ENCODE measurements at places on chromosomes 2 and 18. TPM values are rescaled to one million over a fixed set of nuclear protein-coding genes. Genes with fewer than 3 reads are reported as not detected.
A peak's percentile ranks its signal among the peaks of the same experiment; 100 is the strongest.

LIMS4 gene
- 10.2 TPM for total RNA-seq

TSHZ1 gene
- 15.6 TPM for total RNA-seq

UPP2 gene
- 0.14 TPM for total RNA-seq

MOGAT1 gene
- total RNA-seq: not detected

RNF144A gene
- total RNA-seq: 88.9 TPM

CCDC102B gene
- 12.4 TPM for total RNA-seq

CPO gene
- total RNA-seq: 0.57 TPM

GRCh38 chr2:167764772-167765341 is 482.5 kb downstream of the STK39 start:
- no peaks in the 10 kb centered on the region for H3K27me3 ChIP-seq
- H3K36me3 ChIP-seq: no peaks in the 10 kb centered on the region
- no peak for DNase-seq
- no peaks in the 10 kb centered on the region for H3K4me1 ChIP-seq

GRCh38 chr2:216727346-216728122 is 32.2 kb upstream of the IGFBP5 start:
- no peaks in the 10 kb centered on the region for H3K4me1 ChIP-seq
- DNase-seq: no peak
- H3K27me3 ChIP-seq: no peaks in the 10 kb centered on the region
- no peak overlapping the region for H3K27ac ChIP-seq
- H3K36me3 ChIP-seq: no peaks in the 10 kb centered on the region

DNA sequence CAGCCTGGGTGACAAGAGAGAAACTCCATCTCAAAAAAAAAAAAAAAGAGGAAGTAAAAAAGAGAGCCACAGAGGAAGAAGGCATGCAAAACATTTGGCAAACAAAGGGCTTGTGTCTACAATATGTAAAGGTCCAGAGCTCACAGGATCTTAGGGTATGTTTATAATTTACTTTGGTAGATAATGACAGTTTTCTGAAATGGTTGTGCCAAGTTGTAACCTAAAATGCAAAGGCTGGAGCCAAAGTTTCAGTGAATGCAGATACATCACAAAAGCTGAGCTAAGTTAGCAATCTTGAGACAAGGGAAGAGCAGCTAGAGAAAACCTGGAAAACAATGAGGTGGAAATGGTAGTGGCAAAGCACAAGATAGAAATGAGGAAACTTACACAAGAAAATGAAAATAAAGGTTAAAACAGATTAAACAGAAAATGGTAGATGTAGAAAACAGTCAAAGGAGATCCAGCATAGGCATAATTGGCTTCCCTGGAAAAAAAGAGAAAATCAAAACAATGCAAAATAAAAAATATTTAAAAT is 77.5 kb upstream of the HK2 start:
- H3K27me3 ChIP-seq: no peaks in the 10 kb centered on the region
- H3K4me1 ChIP-seq: no peaks in the 10 kb centered on the region
- H3K36me3 ChIP-seq: no peaks in the 10 kb centered on the region
- no peak overlapping the region for H3K4me3 ChIP-seq

GRCh38 chr2:55896633-55897032 is 26.9 kb downstream of the EFEMP1 start:
- no peak for DNase-seq
- no peak overlapping the region for H3K4me3 ChIP-seq
- no peaks in the 10 kb centered on the region for H3K36me3 ChIP-seq

GRCh38 chr2:26616706-26617587 is 24.2 kb downstream of the CIB4 start:
- DNase-seq: no peak
- peaks cover 33% of the 10 kb centered on the region for H3K4me1 ChIP-seq
- no peaks in the 10 kb centered on the region for H3K27me3 ChIP-seq

DNA sequence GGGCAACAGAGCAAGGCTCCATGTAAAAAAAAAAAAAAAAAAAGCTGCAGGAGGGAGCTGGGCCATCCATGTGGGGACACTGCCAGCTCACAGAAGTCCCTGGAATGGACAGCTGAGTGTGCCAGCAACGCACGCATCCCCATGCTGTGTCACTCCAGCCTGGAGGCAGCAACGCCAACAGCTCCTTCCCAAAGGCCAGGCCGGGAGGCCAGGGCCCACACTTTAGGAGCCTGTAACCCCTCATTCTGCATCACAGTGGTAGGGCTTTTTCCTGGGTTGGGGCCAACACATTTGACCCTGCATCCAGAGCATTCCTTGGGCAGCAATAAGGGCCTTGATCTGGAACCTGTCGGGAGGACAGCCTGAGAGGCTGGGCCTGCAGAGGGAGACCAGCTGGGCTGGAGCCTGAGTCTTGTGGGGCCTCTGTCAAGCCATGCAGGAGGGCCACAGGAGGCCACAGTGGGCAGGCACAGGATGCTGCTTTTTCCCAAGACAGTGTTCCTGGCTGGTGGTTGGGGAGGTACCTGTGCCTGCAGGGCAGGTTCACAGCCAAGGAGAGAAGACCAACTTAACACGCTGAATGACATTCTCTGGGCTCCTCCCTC is 16.8 kb upstream of the KCNK3 start:
- no peaks in the 10 kb centered on the region for H3K36me3 ChIP-seq
- no peak overlapping the region for H3K27ac ChIP-seq
- H3K27me3 ChIP-seq: no peaks in the 10 kb centered on the region
- DNase-seq: peak; percentile 90
- no peak overlapping the region for H3K4me3 ChIP-seq

DNA sequence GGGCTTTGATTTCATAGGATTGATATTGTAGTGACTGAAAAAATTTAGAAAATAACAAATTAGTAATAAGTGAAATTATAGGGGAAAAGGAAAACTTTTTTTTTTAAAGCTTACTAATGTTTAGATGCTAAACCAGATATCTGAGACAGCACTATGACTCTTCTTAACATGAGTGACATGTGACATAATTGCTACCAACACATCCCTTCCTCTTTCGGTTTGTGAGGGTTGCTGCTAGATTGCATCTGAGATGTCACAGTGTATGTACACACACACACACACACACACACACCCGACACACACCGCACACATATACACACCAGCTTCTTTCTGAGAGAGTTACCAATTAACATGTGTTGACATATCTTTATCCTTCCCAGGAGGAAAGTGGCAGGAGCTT is 18.0 kb downstream of the RAPGEF4 start:
- H3K27me3 ChIP-seq: peaks cover 4% of the 10 kb centered on the region
- no peaks in the 10 kb centered on the region for H3K4me1 ChIP-seq
- DNase-seq: no peak
- no peak overlapping the region for H3K4me3 ChIP-seq
- no peak overlapping the region for H3K27ac ChIP-seq

- H3K36me3 ChIP-seq: no peaks in the 10 kb centered on the region
- no peak overlapping the region for H3K27ac ChIP-seq
- no peaks in the 10 kb centered on the region for H3K4me1 ChIP-seq
- no peak overlapping the region for H3K4me3 ChIP-seq
These were observed 161.5 kb downstream of the SLC39A10 start for GRCh38 chr2:195818526-195818925.

- no peaks in the 10 kb centered on the region for H3K36me3 ChIP-seq
- no peaks in the 10 kb centered on the region for H3K4me1 ChIP-seq
- H3K27me3 ChIP-seq: no peaks in the 10 kb centered on the region
- no peak overlapping the region for H3K27ac ChIP-seq
- H3K4me3 ChIP-seq: no peak overlapping the region
These were observed 19.7 kb downstream of the EVA1A start for GRCh38 chr2:75540994-75541393.

- no peaks in the 10 kb centered on the region for H3K36me3 ChIP-seq
- H3K27me3 ChIP-seq: no peaks in the 10 kb centered on the region
- no peak overlapping the region for H3K4me3 ChIP-seq
- no peaks in the 10 kb centered on the region for H3K4me1 ChIP-seq
- H3K27ac ChIP-seq: no peak overlapping the region
- DNase-seq: no peak
These were observed 63.0 kb downstream of the GREB1 start for GRCh38 chr2:11596801-11597200.

DNA sequence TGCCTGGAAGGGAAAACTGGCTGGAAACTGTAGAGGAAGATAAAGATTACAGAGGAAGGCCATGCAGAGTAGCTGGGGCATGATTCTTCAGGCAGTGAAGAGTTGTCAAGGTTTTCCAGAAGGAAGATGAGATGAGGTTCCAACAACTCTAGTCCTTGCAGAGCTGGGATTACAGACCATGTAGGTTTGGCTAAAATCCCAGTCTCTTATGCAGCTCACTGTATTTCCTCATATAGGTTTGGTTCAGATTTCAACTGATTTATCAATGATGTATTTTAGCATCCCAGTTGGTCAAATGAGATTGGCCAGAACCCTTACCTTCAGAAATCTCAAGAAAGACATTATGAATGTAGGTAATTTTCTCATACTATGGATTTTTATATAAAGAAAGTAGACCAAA is 16.4 kb downstream of the FAP start:
- no peak overlapping the region for H3K4me3 ChIP-seq
- H3K36me3 ChIP-seq: no peaks in the 10 kb centered on the region

DNA sequence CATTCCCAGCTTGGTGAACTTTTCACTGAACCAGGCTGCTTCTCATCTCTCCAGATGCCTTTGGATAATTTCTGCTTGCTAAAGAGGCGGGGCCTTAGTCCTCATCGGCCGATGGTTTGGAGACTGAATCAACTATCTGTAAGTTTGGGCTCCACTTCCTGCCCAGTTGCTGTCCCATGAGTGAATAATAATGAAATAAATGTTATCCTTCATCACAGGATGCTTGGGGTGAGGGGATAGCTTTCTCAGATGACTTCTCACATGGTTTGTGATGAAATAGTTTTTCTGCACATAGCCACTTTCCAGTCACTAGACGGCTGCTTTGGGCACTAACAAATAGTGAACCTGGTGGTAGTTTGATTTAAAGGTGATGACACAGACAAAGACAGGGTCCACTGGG is 376.6 kb upstream of the TRIB2 start:
- H3K36me3 ChIP-seq: no peaks in the 10 kb centered on the region
- no peak overlapping the region for H3K27ac ChIP-seq
- no peak for DNase-seq
- H3K4me1 ChIP-seq: no peaks in the 10 kb centered on the region
- H3K4me3 ChIP-seq: no peak overlapping the region
- H3K27me3 ChIP-seq: no peaks in the 10 kb centered on the region

DNA sequence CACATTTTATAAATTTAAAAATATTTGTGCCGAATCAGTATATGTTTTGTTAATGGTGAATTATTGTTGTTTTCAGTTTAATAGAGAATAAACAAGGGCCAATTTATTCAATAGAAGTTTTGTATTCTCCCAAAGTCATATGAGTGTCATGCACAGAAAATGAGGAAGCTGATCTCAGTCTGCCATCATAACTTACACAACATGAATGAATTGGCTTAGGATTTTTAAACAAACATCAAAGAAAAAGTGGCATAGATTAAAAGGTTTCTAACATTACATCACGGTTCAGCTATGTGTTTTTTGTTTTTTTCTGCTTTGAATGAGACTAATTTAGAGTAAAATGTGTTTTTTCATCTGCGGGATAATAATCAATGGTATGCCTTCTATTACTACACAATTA is 123.4 kb upstream of the CTNNA2 start:
- no peaks in the 10 kb centered on the region for H3K36me3 ChIP-seq
- no peak for DNase-seq
- no peaks in the 10 kb centered on the region for H3K4me1 ChIP-seq
- no peak overlapping the region for H3K4me3 ChIP-seq
- H3K27me3 ChIP-seq: no peaks in the 10 kb centered on the region

GRCh38 chr2:133972786-133973185 is 281.1 kb upstream of the MGAT5 start:
- no peaks in the 10 kb centered on the region for H3K36me3 ChIP-seq
- H3K4me1 ChIP-seq: peaks cover 16% of the 10 kb centered on the region
- DNase-seq: no peak
- no peak overlapping the region for H3K4me3 ChIP-seq
- no peak overlapping the region for H3K27ac ChIP-seq
- no peaks in the 10 kb centered on the region for H3K27me3 ChIP-seq

- no peaks in the 10 kb centered on the region for H3K27me3 ChIP-seq
- no peak for DNase-seq
- H3K36me3 ChIP-seq: no peaks in the 10 kb centered on the region
- no peak overlapping the region for H3K4me3 ChIP-seq
- H3K4me1 ChIP-seq: peaks cover 3% of the 10 kb centered on the region
- H3K27ac ChIP-seq: no peak overlapping the region
These were observed 16.4 kb downstream of the GPR45 start for GRCh38 chr2:105257981-105258380.

- no peaks in the 10 kb centered on the region for H3K4me1 ChIP-seq
- no peaks in the 10 kb centered on the region for H3K27me3 ChIP-seq
- no peak overlapping the region for H3K4me3 ChIP-seq
- H3K27ac ChIP-seq: no peak overlapping the region
- no peaks in the 10 kb centered on the region for H3K36me3 ChIP-seq
These were observed 12.3 kb downstream of the FASTKD1 start for GRCh38 chr2:169561364-169561763.

DNA sequence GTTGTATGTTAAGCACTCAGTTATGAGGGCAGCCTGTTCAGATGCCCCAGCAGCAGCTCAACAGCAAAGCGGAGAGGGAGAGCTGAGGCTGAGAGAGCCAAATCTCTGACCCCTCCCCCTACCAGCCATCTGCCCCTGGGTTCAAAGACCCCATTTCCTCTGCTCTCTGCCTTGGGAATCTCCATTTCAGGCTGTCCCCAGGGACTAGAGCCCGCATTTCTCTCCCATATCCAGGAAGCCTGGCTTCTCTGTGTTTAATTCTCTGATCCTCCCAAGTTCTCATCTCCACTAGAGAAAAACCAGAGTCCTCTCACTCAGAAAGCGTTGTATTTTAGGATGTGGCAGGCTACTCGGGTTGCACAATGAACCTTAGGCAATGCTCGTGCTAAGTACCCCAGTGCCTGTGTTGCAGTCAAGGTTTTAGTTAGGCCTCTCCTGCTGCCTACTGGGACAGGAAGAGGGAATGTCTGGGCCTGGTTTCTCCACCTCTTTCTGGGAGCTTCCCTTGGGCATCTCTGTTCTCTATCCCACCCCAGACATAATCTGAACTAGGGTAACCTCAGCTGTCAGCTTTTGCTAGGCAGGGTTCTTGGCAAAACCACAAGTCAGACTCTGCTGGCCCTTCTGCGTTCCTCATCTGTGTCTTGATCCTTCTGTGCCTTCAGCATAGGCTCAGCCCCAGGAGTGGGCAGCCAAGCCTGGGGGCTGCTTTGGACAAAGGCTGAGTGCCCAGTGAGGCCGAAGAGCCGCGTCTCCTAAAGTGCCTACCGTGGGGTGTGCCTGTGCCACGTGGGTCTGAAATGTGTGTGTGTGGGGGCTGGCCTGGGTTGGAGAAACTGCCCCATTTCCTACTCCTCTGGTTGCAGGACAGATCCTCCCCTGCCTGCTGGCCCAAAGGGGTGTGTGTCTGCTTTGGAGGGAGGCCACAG is 96.8 kb downstream of the STPG4 start:
- H3K4me3 ChIP-seq: no peak overlapping the region
- peak overlapping the region; percentile 86 for H3K27ac ChIP-seq
- H3K36me3 ChIP-seq: peaks cover 11% of the 10 kb centered on the region

DNA sequence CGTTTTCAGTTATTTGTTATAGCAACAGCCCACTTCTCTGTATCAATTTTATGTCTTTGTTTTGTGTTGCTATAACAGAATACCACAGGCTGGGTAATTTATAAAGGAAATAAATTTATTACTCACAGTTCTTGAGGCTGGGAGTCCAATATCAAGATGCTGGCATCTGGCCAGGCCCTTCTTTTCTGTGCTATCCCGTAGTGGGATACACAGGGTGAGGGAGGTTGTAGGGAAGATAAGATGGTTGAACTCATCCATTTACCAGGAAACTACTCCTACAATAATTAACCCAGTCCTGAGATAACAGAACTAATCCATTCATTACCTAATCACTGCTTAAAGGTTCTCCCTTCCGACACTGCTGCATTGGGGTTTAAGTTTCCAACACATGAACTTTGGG is 220.7 kb downstream of the TPGS2 start:
- H3K27ac ChIP-seq: no peak overlapping the region
- H3K27me3 ChIP-seq: no peaks in the 10 kb centered on the region
- no peaks in the 10 kb centered on the region for H3K36me3 ChIP-seq
- no peak overlapping the region for H3K4me3 ChIP-seq
- peaks cover 4% of the 10 kb centered on the region for H3K4me1 ChIP-seq
- DNase-seq: no peak
